ENCODE measurements at places on chromosomes 4 and X.

DNA sequence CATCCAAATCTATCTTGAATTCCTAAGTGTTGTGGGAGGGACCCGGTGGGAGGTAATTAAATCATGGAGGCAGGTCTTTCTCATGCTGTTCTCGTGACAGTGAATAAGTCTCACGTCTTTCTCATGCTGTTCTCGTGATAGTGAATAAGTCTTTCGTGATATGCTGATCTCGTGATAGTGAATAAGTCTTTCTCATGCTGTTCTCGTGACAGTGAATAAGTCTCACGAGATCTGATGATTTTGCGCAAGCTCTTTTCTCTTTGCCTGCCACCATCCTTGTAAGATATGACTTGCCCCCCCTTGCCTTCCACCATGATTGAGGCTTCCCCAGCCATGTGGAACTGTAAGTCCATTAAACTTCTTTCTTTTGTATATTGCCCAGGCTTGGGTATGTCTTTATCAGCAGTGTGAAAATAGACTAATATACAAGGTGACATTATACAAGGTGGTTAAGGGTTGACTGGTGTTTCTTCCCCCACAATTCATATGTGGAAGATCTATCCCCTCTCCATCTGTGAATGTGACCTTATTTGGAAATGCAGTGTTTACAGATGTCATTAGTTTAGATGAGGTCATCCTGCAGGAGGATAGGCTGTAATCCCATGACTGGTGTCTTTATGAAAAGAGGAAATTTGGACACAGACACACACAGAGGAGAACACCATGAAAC is 27.6 kb downstream of the ARSD start:
- no peak for DNase-seq

DNA sequence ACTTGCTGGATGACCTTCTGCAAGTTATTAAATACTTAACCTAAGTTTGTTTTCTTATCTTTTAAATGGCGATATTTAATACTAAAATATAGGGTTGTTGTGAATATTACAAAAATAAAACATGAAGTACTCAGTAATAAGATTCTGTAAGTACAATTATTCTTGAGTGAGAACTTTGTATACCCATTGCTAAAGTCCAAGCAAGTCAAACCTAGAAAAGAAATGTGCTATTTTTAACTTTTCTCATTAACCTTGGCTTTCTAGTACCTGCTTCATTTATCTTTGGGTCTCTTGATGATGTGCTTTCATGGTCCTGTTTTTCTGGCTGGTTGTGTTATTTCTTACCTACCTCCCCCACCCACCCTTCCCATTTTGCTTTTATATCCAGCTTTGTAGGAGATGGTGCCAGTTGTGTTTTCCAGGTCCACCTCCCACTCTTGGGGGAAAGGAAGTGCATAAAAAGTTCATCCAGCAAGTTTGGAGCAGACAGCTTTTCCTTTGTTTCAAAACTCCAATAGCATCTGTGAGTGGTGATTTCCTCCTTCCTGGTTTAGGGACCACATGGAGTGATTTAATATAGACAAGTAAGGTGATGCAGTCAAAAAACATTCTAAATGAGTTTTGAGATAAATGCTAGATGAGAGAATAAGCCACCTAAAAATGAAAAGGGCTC is 7.5 kb upstream of the CXCL8 start:
- no peak for DNase-seq

- DNase-seq, result no peak
Measured at GRCh38 chr4:79757600-79757999, 315.4 kb downstream of the ANTXR2 start.

GRCh38 chrX:106752101-106752678 is 25.7 kb downstream of the RNF128 start:
- DNase-seq, result no peak

DNA sequence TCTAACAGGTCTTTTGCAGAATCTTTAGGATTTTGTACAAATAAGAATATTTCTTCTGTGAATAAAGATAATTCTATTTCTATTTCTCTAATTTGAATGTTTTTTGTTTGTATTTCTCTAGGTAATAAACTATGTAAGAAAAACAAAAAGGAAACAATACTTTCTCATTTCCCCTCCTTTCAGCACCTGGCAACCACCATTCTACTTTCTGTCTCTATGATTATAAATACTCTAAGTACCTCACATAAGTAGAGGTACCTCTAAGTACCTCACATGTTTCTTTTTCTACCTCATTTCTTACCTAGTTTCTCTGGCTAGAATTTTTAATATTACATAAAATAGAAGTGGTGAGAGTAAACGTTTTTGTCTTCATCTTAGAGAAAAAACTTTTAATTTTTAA is 550.0 kb downstream of the EPHA5 start:
- no peak for DNase-seq

GRCh38 chrX:134174859-134175258 is 62.1 kb upstream of the CCDC160 start:
- no peak for DNase-seq

DNA sequence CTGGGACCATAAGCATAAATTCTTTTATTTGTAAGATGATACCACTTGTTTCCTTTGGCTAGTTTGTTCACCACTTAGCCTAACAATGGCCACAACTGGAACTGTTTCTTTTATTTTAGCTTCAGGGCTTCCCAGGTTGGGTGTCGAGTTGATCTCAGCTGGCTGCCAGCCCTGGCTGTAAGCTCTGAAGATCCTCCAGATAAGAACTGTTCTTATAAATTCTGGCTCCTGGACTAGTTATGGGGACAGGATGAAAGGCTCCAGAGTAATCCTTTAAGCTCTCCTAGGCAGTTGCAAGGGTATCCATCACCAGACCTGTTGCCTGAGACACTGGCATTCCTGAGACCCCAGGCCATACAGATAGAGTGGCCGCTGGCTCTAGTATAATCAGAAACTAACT is 129.4 kb upstream of the ACSL4 start:
- DNase-seq, result no peak

- DNase-seq, result no peak
Measured at GRCh38 chrX:97806946-97807345, 923.2 kb downstream of the RPA4 start.

DNA sequence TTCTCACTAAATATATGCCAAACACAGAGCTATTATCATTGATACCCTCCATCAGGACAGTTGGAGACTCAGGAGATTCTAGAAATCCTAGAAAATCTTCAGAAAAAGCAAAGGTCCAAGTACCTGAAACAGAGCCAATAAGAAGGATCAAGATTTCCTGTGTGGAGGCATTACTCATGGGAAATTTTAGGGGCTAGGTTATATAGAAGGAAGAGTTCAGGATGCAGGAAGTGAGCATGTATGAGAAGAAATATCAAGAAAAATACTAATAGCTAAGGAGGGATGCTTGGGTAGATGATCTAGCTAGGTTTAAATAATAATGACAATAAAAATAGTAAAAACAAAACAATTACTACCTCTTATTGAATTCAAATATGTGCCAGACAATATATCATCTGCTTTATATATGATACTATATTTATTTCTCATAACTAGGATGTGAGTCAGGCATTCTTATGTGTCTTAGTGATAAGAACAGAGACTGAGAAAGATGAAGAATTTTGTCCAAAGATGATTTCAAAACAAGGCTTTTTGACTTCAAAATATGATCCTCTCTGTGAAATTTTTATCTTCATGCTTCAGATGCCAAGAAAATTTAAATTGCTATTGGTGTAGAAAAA is 66.4 kb upstream of the HHIP start:
- no peak for DNase-seq

DNA sequence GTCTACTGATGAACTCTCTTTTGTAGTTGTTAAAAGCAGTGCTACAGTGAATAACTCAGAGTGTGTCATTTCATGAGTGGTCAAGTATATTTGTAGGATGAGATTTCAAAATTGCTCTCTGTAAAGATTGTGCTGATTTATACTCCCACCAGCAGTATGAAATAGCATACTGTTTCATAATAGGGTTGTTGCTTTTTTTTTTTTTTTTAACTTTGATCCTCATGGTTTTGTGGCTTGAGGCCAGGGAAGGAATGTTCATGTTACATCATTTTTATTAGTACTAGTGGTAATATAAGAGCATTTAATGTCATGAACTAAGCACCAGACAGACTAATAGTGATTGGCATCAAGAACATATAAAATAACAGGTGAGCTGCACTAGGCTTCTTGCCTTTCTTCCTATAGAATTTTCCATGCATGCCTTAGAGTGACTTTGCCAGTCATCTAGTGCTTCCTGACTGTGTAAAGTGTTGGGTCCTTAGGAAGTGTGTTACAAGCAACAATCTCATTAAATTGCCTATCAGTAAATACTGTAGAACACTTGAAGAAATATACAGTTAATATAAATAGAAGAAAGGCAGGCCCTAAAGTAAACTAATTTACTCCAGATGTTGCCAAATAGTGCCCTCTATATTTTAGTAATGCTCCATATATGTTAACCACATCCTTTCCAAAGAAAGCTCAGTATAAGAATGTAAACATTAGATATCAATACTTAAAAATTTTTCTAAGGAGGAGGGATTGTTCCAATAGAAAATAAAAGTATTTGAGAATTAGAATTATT is 38.6 kb upstream of the MSMO1 start:
- no peak for DNase-seq

GRCh38 chrX:9855561-9856283 is 69.5 kb downstream of the SHROOM2 start:
- no peak for DNase-seq

DNA sequence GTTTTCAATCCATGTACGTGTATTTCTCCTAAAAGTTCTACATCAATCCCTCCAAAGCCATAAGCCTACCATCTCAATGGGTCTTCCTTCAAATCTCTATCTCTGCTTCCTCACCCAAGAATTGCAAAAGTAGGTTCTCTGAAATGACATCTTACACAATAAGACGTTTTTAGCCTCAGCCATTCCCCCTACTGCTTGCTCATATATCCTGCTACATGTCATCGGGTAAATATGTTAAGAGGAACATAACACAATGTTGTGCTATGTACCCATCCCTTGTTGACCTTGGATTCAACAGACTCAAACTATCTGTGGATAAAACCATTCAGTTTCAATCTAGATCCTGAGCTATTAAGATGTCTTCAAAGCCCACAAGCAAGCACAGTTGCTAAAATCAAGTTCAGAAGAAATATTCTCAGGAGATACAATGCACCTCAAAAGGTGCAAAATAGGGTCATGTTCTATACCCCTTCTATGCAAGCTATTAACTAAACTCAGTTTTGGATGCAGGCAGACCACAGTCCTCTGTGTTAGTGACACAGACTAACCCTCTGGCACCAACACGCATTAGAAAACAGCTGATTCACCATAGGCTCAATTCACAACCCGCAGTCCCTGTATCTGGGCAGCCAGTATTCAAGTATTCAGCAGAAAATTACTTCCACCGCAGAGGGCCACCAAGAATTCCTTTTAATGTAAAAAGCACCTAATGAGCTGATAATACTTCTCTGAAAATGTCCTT is 56.8 kb downstream of the CD99L2 start:
- no peak for DNase-seq

GRCh38 chrX:10397349-10397748 is 223.0 kb downstream of the MID1 start:
- no peak for DNase-seq

GRCh38 chr4:70583952-70584834 is 7.9 kb upstream of the AMBN start:
- no peak for DNase-seq

DNA sequence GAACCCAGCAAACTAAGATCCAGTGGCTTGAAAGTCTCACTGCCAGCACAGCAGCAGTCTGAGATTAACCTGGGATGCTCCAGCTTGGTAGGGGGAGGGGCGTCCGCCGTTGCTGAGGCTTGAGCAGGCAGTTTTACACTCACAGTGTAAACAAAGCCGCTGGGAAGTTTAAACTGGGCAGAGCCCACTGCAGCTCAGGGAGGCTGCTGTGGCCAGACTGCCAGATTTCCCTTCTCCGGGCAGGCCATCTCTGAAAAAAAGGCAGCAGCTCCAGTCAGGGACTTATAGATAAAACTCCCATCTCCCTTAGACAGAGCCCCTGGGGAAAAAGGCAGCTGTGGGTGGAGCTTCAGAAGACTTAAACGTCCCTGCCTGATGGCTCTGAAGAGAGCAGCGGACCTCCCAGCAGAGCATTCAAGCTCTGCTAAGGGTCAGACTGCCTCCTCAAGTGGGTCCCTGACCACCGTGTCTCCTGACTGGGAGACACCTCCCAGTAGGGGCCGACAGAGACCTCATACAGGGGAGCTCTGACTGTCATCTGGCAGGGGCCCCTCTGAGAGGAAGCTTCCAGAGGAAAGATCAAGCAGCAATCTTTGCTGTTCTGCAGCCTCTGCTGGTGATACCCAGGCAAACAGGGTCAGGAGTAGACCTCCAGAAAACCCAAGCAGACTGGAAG is 45.1 kb upstream of the CDX4 start:
- DNase-seq, result no peak

DNA sequence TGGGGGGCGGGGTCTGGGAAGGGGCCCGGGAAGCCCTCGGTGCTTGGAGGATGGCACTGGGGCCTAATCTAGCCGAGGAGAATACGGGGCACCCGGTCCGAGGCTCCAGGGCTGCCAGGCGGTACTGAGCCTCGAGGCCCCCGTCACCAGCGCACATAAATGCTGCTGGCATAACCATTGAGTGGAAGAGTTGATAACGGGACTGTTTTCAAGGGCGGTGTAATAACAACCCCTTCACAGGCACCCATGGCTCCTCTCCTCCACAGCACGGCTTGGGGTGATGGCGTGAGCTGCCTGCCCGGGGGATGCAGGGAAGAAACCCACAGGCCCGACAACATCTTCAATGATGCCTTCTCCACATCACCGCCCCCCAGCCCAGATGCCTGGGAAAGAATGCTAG is 130.7 kb downstream of the FAM53A start:
- no peak for DNase-seq

DNA sequence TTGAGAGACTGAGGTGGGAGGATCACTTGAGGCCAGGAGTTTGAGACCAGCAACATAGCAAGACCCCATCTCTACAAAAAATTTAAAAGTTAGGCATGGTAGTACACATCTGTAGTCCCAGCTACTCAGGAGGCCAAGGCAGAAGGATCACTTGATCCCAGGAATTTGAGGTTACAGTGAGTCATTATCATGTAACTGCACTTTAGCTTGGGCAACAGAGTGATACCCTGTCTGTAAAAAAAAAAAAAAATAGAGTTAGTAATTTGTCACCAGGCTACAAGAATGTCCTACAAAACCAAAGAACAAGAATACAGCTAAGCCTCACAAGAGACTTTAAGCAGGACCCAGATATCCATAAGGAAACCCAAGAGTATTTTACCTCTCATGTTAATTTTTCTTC is 27.0 kb upstream of the RAB28 start:
- DNase-seq, result no peak

GRCh38 chrX:122739770-122740169 is 444.3 kb upstream of the GRIA3 start:
- DNase-seq, result no peak

DNA sequence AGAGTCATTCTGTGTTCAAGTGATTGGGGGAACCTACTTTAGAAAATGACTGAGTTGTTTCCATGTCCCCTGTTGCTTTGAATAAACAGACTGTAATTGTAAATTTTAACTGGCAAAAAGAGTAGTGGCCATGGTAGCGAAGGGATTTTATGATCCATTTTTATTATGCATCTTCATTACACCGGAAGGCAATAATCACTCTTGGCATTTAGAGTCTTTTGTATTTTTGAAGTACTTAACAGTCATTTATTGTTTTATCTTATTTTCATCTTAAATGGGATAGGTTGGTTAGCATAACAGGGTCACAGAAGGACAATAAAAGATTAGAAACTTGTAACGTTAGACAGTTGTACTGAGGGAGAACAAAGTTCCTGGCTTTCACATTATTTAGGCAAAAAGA is 11.0 kb upstream of the OTC start:
- no peak for DNase-seq

- DNase-seq, result no peak
Measured at GRCh38 chrX:38379088-38379487, 26.7 kb downstream of the OTC start.

GRCh38 chrX:103629318-103630170 is 769 bp downstream of the TCEAL1 start:
- DNase-seq, result peak; percentile 58

All from Panc1 (cell line).